Central memory CD4-positive, alpha-beta T cell (primary cell): ENCODE measurements at places on chromosomes 7 and 10.

DNA sequence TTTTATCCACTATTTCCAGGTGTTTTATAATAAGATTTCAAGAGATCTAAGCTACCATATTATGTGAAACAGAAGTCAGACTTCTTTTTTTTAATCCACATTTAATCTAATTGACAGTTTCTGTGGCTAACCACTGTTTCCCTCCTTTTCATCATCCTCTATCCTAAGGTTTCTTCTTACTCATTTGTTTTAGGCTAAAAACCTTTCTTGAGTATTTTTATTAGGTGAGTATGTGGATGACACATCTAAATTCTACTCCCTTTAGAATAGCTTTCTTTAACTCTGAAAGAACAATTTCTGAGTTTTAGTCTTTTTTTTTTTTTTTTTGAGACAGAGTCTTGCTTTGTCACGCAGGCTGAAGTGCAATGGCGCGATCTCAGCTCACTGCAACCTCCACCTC, 62.7 kb downstream of the NPY start:
- no peak for DNase-seq

DNA sequence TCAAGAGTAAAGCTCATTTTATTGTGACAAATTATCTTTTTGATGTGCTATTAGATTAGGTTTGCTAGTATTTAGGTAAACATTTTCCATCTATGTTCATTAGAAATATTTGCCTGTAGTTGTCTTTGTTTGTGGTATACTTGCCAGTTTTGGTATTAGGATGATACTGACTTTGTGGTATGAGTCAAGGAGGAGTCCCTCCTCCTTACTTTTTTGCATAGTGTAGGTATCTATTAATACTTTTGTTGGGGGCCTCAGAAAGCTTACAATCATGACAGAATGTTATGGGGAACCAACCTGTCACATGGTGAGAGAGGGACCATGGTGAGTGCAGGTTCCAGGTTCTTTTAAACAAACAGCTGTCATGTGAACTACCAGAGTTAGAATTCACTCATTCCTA, 102.1 kb downstream of the ZWINT start:
- DNase-seq: no peak

GRCh38 chr10:118102121-118102520, 55.4 kb upstream of the RAB11FIP2 start:
- no peak for DNase-seq

DNA sequence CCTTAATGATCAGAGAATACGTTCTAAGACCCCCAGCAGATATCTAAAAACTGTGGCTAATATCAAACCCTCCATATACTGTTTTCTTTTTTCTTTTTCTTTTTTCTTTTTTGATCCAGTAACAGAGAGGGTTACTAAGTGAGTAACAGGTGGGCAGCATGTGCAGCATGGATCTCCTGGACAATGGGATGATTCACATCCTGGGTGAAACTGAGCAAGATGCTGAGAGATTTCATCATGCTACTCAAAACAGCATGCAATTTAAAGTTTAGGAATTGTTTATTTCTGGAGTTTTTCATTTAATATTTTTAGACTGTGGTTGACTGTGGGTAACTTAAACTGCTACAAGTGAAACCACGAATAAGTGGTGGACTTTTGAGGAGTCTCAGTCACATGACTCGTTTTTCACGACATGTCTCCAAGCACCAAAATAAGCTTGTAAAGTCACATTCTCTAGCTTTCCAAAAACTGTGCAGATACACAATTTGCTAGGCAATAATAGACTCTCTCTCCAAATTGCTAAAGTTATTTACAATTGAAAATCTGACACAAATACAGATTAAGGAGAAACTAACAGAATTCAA, 716.2 kb downstream of the NXPH1 start:
- DNase-seq: no peak

DNA sequence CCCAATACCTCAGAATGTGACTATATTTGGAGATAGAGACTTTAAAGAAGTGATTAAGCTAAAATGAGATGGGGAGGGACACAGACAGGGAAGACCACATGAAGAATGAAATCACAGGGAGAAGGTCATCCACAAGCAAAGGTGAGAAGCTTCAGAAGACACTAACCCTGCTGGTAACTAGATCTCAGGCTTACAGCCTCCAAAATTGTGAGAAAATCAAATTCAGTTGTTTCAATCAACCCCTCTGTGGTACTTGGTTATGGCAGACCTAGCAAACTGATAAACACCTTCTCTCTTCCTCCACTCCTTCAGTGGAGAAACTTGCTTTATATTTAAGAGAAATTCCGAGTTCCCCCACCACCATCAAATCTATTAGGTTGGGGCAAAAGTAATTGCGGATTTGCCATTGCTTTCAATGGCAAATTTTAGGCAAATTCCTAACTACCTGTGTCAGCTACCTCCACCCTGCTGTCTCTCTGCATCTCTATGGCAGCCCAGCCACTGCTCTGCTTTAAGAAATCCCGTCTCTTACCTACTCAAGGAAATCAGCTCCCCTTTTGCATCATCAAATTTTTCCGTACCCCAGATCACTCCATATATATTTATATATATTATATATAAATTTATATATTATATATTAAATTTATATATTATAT, 38.2 kb downstream of the SEMA3E start:
- DNase-seq: no peak

DNA sequence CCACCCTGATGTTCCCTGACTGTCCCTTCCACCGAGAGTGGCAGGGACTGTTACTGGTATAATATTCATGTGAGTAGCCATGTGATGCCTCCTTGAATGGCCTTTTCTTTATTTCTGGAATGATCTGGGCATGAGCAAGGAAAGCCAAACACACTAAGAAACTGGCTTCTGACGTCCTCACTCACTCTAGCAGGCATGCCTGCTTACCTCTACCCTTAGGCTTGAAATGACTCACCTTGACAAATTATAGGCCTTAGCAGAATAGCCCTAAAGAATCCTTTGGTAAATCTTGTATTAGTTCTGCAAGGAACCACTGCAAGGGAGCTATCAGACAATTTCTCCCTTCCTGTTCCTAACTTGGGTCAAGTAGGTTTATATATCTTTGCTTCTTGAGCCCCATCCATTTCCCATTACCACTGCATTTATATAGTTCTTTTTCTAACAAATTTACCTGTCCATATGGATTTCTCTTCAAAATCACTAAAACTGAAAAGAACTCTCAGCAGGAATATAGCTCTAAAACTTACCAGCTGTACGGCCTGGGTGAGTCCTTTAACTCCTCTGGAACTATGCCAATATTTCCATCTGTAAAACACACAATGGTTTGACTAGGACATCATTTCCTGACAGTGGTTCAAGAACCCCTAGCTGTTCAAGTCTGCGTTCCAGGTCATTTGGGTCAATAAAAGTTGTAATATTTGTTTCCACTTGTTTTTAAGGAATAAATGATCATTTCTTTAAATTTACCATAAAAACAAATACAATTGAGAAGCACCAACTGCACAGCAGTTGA, 13.0 kb upstream of the NDUFA5 start:
- DNase-seq: no peak
